ENCODE measurements at places on chromosomes 5 and 9.

DNA sequence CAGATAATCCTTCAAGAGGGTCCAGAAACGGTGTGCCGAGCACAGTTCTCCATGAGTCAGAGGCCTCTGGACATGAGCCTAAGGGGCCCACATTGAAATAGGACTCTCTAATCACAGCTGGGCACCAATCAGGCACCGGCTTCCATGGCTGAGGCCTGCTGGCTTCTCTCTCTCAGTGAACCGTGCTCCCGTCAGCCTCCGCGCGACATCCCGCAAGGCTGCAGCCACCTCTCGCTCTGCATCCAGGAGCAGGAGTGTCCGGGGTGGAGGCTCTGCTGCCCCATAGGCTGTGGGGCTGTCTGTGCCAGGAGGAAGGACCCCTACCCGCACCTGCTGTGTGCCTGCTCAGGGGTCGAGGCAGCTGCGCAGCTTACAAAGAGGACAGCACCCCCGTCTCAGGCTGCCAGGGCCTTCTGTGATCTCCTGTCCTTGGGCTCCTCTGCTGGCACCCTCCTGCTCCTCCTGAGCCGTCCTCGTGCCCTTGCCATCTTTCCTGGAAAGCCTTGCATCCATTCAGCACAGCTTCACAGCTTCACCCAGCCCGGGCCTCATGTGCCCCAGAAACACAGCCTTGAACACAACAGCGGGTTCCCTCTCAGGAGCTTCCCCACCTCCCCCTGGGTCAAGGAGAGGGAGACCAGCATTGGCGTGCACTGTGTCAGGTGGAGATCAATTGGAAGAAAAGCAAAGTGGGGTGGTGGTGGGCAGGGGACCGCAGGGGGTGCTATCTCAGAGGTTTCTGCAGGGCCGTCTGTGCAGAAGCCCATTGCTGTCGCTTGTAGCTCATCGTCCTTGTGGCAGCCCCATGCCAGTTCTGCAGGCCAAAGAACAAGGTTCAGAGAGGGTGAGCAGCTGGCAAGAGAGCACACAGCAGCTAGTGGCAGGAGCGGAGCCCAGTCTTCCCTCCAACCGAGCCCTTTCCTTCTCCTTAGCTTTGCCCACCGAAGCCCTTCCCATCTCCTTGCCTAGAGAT, 22.8 kb upstream of the FCN1 start:
- no peak for DNase-seq

DNA sequence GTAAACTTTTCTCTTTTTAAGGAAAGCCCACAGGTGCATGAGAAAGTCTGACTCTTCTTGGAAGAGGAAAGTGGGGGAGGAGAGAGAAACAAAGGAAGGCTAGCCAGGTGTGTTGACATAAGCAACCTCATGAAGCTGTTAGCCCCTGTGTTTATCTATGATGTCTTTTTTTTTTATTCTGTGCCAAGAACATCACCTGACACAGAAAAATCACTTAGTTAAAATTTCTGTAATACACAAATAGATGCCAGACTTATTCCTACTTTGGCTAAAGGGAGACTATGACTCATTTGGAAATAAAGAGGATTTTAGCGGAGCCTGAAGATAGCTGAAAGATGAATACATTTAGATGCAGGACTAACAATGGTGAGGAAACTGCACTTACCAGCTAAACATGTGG, 58.3 kb downstream of the BAAT start:
- DNase-seq, result no peak

- DNase-seq, result no peak
Measured at GRCh38 chr5:138955671-138956295, 80.6 kb upstream of the LRRTM2 start.

DNA sequence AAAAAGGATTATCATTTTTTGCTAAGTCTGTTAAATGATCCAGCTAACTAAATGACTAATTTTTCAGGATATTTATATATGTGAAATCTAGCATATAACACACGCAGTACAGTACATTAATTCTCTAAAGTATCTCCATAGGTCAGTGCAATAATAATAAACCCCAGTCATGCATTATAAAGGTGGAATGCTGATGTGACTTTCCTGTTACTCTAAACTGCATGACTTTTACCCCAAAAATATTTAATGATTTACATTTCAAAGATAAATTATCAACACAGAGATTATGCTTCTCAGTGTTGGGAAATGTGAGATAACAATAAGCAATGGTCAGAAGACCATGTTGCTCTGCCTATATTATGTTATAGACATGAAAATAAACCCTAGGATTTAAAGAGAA, 34.1 kb upstream of the PAM start:
- no peak for DNase-seq

- no peak for DNase-seq
Measured at GRCh38 chr5:67723873-67724272, 491.7 kb upstream of the PIK3R1 start.

- DNase-seq, result no peak
Measured at GRCh38 chr5:126681970-126682369, 81.2 kb downstream of the PHAX start.

DNA sequence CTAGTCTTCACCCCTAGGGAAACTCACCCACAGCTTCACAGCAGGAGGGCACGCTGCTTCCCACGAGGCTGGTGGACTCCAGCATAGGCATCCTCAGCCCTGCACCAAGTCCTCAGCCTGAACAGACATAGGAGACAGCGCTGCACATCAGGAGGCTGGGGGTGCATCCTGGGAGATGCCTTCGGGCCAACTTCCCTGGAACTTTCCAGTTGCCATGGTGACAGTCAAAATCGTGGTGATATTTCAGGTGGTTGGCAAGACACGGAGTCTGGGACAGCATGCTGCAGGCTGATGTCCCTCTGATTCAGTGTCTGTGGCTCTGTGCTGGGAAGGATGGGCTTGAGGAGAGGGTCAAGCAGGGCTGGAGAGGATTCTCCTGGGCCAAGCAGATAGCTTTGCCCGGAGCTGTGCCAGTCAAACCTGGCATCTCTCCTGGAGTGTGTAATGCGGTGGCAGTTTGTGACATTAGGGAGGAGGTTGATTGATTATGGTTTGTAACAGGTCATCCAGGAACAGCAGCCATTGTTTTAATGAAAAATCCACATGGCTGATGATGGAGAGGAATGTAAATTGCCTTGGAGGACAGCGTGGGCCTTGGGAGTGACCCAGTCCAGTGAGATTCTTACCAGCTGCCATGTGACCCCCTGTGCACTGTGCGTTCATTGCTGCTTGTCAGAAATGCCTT, 35.6 kb upstream of the SEMA4D start:
- DNase-seq, result no peak

- DNase-seq, result peak; percentile 43
Measured at GRCh38 chr5:62093976-62094375, 212.0 kb upstream of the KIF2A start.

DNA sequence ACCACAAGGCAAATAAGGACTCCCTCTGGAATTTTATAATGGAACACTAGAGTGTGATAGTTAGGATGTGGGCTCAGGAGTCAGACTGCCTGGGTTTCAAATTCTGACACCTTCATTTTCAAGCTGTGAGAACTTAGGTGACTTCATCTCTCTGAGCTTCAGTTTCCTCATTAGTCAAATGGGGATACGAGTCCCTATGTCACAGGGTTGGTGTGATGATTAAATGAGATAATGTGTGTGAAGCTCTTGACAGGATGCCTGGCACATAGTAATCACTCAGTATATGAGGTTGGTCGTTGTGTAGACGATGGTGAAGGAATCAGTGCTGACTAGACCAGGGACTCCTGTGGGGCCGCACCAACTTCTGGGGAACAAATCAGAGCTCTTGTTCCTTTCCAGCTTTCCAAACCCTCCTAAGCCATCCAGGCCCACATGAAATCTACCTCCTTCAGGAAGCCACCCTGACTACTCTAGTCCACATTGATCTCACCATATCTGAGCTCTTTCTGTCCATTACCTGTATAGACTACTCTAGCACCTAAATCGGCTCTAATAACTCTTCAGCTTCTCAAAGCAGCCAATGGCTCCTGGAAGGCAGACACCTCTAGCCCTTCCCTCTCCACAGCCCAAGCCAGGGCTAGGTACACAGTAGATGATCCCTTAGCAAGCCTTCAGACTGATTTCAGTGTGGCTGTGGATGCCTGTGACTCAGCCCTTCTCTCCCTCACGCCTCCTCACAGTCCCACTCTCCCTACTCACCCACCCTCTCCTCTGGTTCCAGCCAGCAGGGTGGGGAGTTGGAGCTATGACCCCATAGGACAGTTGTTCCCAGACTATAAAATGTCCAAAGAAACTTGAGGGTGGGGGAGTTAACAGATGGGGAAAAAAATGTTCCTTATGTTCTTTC, 2.5 kb upstream of the TCF7 start:
- DNase-seq, result peak; percentile 57

DNA sequence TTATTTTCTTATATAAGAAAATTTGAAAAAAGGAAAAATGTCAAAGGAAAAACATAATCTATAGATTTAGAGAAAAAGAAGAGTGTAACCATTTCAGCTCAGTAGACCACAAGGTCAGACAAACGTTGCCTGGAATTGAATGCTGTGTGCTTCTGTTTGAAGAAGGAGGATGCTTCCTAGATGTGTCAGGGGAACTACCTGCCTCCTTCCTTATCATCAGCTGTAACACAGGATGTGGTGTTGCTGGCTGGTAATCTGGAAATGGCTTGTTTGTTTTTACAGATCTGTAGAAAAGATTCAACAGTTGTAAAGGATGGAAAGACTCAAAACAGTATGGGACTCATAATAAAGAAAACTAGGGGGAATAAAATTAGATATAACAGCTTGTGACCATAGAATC, 160.7 kb upstream of the MEF2C start:
- DNase-seq, result peak; percentile 27

- no peak for DNase-seq
Measured at GRCh38 chr5:43437062-43437660, 25.0 kb upstream of the CCL28 start.

DNA sequence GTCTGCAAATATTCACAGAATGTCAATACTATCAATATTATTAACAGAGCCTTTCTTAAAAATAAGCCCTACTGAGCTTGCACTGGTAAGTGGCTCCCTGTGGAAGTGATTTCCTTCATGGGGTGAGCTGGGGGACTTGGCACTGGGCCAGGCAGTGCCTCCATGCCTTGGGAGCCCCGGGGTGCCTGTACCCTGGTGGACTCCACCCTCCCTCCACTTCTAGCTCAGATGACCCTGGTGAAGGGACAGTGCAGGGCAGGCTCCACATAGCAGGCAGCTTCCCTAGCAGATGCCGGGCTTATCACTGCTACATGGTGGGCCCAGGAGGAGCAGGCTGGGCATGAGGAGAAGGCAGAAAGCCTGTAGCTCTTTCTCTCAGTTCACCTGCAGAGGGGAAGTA, 119.2 kb downstream of the DCP2 start:
- no peak for DNase-seq

GRCh38 chr5:56565644-56566043, 249.7 kb upstream of the MAP3K1 start:
- DNase-seq, result no peak

DNA sequence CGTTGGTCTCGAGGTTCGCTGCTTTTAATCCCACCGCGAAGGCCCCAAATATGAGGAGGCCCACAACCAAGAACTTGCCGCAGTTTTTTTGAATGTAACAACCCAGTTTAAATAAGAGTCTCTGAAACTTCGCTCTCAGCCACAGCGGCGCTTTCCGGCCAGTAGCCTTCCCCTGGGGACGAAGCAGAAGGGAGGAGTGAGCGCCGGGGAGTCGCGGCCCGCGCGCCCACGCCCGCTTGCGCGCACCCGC, 10.4 kb downstream of the PTCH1 start:
- DNase-seq, result peak; percentile 67

- DNase-seq, result no peak
Measured at GRCh38 chr9:105511446-105511845, 46.5 kb upstream of the FKTN start.

- peak; percentile 32 for DNase-seq
Measured at GRCh38 chr5:22889720-22890119, 36.6 kb upstream of the CDH12 start.

DNA sequence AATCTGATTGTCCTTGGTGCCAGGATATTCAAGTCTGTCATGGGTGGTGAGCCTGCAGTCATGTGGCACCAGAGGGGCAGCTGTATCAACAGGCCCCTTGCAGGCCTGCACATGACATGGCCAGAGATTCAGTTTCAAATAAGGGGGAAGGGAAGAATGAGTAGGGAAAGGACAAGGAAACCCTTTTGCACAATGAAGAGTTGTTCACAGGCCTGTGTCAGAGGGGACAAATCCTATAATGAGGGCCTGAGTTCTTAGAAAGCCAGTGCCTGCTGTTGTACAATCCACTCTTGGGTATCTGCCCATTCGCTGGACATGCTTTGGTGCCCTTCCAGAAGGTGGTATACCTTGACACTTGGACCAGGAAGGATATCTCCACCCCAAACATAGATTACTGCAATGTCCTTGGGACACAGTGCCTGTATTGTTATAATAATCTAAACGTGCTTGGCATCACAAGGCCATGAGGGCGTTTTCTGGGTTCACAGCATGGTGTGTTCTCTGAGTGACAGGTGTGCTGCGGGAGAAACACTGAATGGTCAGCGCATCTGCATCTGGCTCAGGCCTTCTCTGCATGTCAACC, 1.9 kb upstream of the TMEM171 start:
- no peak for DNase-seq

DNA sequence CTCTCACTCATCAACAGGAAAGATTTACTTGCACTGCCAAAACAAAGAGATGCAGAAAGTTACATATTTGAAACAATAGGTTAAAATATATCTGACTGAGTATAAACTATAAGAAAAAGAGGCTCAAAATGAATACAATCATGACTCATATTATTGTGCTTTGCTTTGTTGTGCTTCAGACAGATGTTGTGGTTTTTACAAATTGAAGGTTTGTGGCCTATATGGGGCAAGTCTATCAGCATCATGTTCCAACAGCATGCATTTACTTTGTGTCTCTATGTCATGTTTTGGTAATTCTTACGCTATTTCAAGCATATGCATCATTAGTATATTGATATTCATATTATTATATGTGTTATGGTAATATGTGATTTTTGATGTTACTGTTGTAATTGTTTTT, 330.0 kb downstream of the PRR16 start:
- DNase-seq, result peak; percentile 19

- peak; percentile 96 for DNase-seq
Measured at GRCh38 chr5:54329731-54330709, 19.6 kb upstream of the ARL15 start.

DNA sequence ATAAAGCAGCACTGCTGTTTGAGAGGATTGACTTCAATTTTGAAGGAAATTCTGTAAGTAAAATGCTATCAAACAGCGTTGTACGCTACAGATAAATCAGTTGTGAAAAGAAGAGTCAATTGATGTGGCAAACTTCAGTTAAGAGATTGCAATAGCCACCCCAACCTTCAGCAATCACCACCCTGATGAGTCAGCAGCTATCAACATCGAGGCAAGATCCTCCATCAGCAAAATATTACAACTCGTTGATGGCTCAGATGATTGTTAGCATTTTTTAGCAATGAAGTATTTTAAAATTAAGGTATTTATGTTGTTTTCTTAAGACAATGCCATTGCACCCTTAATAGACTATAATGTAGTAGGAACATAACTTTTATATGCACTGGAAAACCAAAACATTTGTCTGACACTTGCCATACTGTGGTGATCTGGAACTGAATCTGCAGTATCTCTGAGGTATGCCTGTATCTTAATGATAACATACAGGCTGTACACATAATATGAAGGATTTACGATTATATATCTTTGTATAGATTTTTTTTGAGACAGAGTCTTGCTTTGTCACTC, 47.5 kb downstream of the VPS13A start:
- peak; percentile 82 for DNase-seq

GRCh38 chr9:113888336-113888735, 12.2 kb downstream of the ZNF618 start:
- no peak for DNase-seq

- DNase-seq, result no peak
Measured at GRCh38 chr5:124703995-124704394, 42.4 kb downstream of the ZNF608 start.

- no peak for DNase-seq
Measured at GRCh38 chr5:155594270-155594669, 580.7 kb downstream of the KIF4B start.
